Suprapubic skin (tissue), 4 donors: ENCODE measurements at places on chromosomes 1 and 21.

- no peak overlapping the region for H3K4me3 ChIP-seq
- H3K27ac ChIP-seq, result no peak overlapping the region
- peaks cover 53% of the 10 kb centered on the region for H3K36me3 ChIP-seq
- DNase-seq, result no peak
- no peaks in the 10 kb centered on the region for H3K27me3 ChIP-seq
- peaks cover 30% of the 10 kb centered on the region for H3K4me1 ChIP-seq
Observed at GRCh38 chr1:112688781-112689193, 14.3 kb downstream of the MOV10 start.

DNA sequence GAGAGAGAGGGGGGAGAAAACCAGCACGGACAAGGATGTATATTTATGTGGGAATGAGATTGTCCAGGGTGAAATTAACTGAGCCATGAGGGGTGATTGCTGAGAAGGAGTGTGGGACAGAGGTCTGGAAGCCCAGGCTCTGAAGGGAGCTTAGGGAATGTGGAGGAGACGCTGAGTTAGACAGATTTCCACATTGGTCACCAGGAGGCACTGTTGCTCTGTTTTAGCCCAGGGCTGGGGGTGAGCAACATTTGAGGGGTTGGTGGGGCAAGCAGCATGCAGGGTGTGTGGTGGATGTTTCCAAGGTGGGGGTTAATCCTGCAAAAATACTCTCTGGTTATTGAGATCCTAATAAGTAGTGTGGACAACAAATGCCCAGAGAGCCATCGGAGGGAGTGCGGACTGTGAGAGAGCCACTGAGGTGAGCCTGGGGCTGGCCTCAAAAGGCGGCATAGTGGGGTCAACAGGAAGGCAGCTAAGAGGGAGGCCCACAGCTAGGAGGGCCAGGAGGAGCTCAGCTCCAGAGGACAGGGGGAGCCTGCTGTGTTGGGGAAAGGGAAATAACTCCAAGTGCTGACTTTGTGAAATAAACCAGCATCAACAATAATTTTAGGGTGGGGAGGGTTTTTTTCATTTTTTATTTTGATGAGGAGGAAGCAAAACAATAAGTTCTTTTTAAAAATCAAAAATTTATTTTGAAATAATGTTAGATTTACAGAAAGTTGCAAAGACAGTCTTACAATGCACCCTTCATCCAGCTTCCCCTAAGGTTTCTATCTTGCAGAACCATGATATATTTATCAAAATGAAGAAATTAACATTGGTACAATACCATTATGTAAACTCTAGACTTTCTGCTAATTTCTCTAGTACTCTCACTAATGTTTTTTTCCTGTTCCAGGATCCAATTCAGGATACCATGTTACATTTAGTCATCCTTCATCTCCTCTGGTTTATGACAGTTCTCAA, 82.8 kb upstream of the CD34 start:
- H3K27ac ChIP-seq, result no peak overlapping the region
- H3K36me3 ChIP-seq, result no peaks in the 10 kb centered on the region
- no peaks in the 10 kb centered on the region for H3K27me3 ChIP-seq

GRCh38 chr1:98276514-98276913, 355.7 kb upstream of the DPYD start:
- DNase-seq, result no peak
- H3K27ac ChIP-seq, result no peak overlapping the region
- no peaks in the 10 kb centered on the region for H3K27me3 ChIP-seq
- H3K4me1 ChIP-seq, result no peaks in the 10 kb centered on the region
- H3K4me3 ChIP-seq, result no peak overlapping the region

DNA sequence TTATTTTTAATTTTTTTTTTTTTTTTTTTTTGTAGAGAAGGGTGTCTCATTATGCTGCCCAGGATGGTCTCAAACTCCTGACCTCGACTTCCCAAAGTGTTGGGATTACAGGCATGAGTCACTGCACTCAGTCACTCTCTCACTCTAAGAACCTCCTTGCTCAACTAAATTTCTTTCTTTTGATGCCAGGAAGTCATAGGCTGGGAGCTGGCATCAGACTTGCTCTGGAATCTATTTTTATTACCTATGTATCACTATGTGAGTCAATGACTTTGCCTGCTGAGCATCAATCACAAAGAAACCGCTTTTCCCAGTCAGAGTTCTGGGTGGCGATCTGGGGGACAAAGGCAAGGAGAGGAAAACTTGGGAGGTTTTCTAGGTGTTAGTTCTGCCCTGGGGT, 35.5 kb upstream of the PARP1 start:
- no peaks in the 10 kb centered on the region for H3K4me1 ChIP-seq
- H3K27ac ChIP-seq, result no peak overlapping the region
- H3K36me3 ChIP-seq, result no peaks in the 10 kb centered on the region
- no peak for DNase-seq
- no peak overlapping the region for H3K4me3 ChIP-seq

GRCh38 chr1:187848321-187848720, 1019.6 kb downstream of the PLA2G4A start:
- DNase-seq, result no peak
- H3K36me3 ChIP-seq, result no peaks in the 10 kb centered on the region
- no peaks in the 10 kb centered on the region for H3K27me3 ChIP-seq
- H3K4me1 ChIP-seq, result no peaks in the 10 kb centered on the region
- no peak overlapping the region for H3K4me3 ChIP-seq

- DNase-seq, result no peak
- H3K36me3 ChIP-seq, result no peaks in the 10 kb centered on the region
- no peak overlapping the region for H3K27ac ChIP-seq
Observed at GRCh38 chr1:231940701-231941100, 314.1 kb downstream of the DISC1 start.

DNA sequence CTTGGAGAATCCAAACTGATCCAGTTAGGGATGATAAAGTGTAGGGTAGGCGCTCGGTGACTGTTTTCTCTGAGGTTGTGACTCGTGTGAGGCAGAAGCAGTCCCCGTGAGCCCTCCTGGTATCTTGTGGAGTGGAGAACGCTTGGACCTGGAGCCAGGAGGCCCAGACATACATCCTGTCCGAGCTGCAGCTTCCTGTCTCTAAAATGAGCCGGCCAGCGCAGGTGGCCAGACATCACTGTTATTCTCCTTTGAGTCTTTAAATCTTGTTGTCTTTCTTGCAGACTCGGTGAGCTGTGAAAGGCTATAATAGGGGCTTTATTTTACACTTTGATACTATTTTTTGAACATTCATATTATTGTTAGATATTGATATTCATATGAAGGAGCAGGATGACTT, 12.3 kb downstream of the PCSK9 start:
- no peak overlapping the region for H3K4me3 ChIP-seq
- H3K27ac ChIP-seq, result no peak overlapping the region
- H3K4me1 ChIP-seq, result peaks cover 13% of the 10 kb centered on the region
- H3K27me3 ChIP-seq, result no peaks in the 10 kb centered on the region
- H3K36me3 ChIP-seq, result no peaks in the 10 kb centered on the region

DNA sequence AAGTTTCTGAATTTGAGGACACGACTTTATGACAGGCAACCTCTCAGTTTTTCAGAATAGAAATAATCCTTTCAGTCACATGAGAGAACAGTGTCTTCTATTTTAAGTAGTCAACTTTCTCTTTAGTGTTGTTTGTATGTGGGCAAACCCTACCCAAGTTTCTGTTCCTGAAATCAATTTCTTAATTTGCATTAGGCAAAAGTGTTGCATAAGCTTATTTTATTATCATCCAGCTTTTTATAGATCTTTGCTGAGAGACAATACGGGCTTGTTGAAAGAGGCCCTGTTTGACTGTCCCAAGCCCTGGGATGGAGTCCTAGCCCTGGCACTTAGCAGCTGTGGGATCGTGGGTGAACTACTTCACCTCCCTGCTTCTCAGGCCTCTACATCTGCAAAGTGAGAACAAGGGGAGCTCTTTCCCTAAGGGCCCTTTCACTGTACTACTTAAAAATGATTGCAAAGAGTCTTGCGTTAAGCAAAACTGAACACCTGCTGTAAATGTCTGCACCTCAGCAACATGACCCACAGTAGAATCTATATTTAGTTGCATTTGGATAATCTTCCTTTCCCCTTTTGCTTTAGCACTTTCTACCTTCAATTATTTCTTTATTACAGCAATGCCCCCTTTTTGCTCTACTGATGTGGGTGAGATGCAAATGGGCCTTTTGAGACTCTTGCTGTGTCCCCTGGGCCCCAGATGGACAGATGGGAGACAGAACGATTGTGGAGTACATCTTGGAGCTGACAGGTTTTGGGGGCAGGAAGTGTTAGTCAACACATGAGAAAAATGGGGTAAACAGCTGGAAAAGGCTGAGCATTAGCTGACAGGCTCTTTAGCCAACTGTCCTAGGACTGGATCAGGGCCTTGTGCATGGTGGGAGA, 41.0 kb upstream of the SCAF4 start:
- no peak for DNase-seq
- H3K36me3 ChIP-seq, result no peaks in the 10 kb centered on the region
- no peaks in the 10 kb centered on the region for H3K4me1 ChIP-seq
- H3K4me3 ChIP-seq, result no peak overlapping the region
- no peaks in the 10 kb centered on the region for H3K27me3 ChIP-seq
- H3K27ac ChIP-seq, result no peak overlapping the region

DNA sequence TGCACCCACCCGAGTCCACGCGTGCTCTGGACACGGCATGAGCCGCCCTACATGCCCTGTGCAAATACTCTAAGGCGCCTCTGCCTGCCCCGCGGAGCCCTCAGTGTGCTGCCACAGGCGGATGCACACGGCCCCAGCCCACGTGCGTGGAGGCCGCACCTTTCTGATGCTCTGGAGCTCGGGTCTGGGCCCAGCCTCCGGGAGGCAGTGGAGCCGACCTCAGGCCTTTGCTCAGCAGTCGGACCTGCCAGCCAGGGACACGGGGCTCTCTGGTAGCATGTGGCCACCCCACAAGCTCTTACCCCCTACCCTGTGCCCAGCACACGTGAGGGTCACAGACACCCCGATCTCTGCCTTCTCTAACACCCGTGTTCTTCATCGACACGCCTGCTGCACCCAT, 2.1 kb downstream of the TMEM240 start:
- DNase-seq, result no peak
- no peak overlapping the region for H3K27ac ChIP-seq
- H3K36me3 ChIP-seq, result peaks cover 26% of the 10 kb centered on the region
- H3K4me1 ChIP-seq, result peaks cover 26% of the 10 kb centered on the region
- H3K4me3 ChIP-seq, result no peak overlapping the region

DNA sequence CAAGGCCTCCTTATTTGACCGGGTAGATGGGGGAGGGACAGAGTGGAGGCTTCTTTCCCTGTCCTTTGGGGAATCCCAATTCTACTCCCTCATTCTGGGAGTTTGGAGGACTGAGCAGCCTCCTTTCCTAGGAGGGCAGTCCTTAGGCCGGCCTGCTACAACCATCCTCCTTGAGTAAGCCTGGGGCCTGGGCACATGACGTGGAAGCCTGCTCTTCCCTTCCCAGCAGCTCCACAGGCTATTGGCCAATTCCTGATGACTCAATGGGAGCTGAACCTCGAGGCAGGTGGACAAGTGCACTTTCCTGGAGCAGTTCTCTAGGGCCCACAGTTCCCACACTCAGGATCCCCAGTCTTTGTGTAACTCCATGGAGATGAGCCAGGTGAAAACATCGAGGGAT, 3.1 kb downstream of the KCNA10 start:
- no peaks in the 10 kb centered on the region for H3K27me3 ChIP-seq
- H3K27ac ChIP-seq, result no peak overlapping the region
- no peak for DNase-seq
- H3K4me3 ChIP-seq, result no peak overlapping the region

- no peak for DNase-seq
- no peaks in the 10 kb centered on the region for H3K27me3 ChIP-seq
- H3K36me3 ChIP-seq, result no peaks in the 10 kb centered on the region
- no peaks in the 10 kb centered on the region for H3K4me1 ChIP-seq
- no peak overlapping the region for H3K27ac ChIP-seq
Observed at GRCh38 chr1:56993475-56993874, 27.7 kb upstream of the C8B start.

GRCh38 chr1:66676613-66677298, 75.5 kb upstream of the DYNLT5 start:
- DNase-seq, result no peak
- no peak overlapping the region for H3K4me3 ChIP-seq
- peaks cover 12% of the 10 kb centered on the region for H3K4me1 ChIP-seq
- peak overlapping the region; percentile 34 for H3K27ac ChIP-seq

- H3K36me3 ChIP-seq, result no peaks in the 10 kb centered on the region
- H3K4me3 ChIP-seq, result no peak overlapping the region
- DNase-seq, result no peak
- H3K4me1 ChIP-seq, result no peaks in the 10 kb centered on the region
- no peaks in the 10 kb centered on the region for H3K27me3 ChIP-seq
Observed at GRCh38 chr1:160637821-160638539, 8.9 kb downstream of the SLAMF1 start.

DNA sequence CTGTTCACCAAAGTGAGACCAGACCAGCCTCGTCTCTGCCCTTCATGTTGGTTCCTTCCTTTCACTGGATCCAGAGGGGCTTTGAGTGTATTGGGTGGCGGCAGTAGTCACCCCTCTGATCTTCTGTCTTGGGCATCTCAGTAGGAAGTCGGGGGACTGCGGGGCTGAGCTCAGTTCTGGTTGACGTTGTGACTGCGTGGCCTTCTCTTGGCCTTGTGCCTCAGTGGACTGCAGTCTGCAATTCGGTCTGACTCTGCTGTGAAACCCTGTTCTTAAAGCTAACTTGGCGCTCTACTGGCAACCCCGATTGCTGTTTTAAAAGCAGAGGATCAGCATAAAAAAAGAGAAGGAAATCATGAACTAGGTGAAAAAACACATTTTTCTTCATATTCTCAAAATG, 56.7 kb downstream of the SLC37A1 start:
- no peaks in the 10 kb centered on the region for H3K4me1 ChIP-seq
- no peak overlapping the region for H3K4me3 ChIP-seq
- DNase-seq, result peak; percentile 44
- H3K27ac ChIP-seq, result no peak overlapping the region
- no peaks in the 10 kb centered on the region for H3K27me3 ChIP-seq

- H3K36me3 ChIP-seq, result no peaks in the 10 kb centered on the region
- H3K27me3 ChIP-seq, result no peaks in the 10 kb centered on the region
- no peak overlapping the region for H3K27ac ChIP-seq
- H3K4me1 ChIP-seq, result no peaks in the 10 kb centered on the region
- no peak for DNase-seq
- H3K4me3 ChIP-seq, result no peak overlapping the region
Observed at GRCh38 chr1:213464786-213465460, 413.9 kb downstream of the RPS6KC1 start.

- H3K36me3 ChIP-seq, result no peaks in the 10 kb centered on the region
- no peaks in the 10 kb centered on the region for H3K27me3 ChIP-seq
- peaks cover 37% of the 10 kb centered on the region for H3K4me1 ChIP-seq
- H3K27ac ChIP-seq, result peak within 1 kb of the TSS; percentile 87
- DNase-seq, result peak; percentile 95
Observed at GRCh38 chr1:155139895-155140629, at the start of gene DPM3. Gene DPM3 (minus strand): TSS chr1:155140531. CDS start chr1:155140240, 291 bp downstream.

GRCh38 chr1:25020173-25020845, 90.2 kb upstream of the RUNX3 start:
- DNase-seq, result no peak
- H3K27ac ChIP-seq, result no peak overlapping the region
- H3K4me3 ChIP-seq, result no peak overlapping the region
- no peaks in the 10 kb centered on the region for H3K36me3 ChIP-seq
- peaks cover 16% of the 10 kb centered on the region for H3K4me1 ChIP-seq

- no peaks in the 10 kb centered on the region for H3K36me3 ChIP-seq
- DNase-seq, result no peak
- no peak overlapping the region for H3K4me3 ChIP-seq
- H3K4me1 ChIP-seq, result peaks cover 7% of the 10 kb centered on the region
- H3K27me3 ChIP-seq, result no peaks in the 10 kb centered on the region
- no peak overlapping the region for H3K27ac ChIP-seq
Observed at GRCh38 chr1:93851327-93851712, 27.7 kb downstream of the DNTTIP2 start.
